Right kidney (tissue), 9 donors: ENCODE measurements at places on chromosomes 11 and 22.

- DNase-seq, result no peak
Observed at GRCh38 chr11:2510626-2511402, 66.0 kb downstream of the KCNQ1 start.

DNA sequence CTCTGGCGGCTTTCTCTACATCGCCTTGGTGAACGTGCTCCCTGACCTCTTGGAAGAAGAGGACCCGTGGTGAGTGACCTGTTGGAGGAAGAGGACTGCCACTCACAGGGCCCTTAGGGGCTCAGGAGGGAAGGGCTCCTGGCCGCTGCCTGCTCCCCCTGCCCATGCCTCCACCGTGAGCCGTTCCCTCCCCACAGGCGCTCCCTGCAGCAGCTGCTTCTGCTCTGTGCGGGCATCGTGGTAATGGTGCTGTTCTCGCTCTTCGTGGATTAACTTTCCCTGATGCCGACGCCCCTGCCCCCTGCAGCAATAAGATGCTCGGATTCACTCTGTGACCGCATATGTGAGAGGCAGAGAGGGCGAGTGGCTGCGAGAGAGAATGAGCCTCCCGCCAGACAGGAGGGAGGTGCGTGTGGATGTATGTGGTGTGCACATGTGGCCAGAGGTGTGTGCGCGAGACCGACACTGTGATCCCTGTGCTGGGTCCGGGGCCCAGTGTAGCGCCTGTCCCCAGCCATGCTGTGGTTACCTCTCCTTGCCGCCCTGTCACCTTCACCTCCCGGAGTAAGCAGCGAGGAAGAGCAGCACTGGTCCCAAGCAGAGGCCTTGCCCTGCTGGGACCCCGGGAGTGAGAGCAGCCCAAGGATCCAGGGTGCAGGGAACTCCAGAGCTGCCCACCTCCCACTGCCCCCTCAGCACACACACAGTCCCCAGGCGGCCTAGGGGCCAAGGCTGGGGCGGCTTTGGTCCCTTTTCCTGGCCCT, 6.9 kb downstream of the SLC39A13 start:
- no peak for DNase-seq

GRCh38 chr11:120184946-120185705, 25.7 kb upstream of the OAF start:
- peak; percentile 67 for DNase-seq

- DNase-seq, result no peak
Observed at GRCh38 chr11:63663809-63664208, 7.4 kb downstream of the ATL3 start.

GRCh38 chr11:104000798-104001197, 35.6 kb upstream of the DDI1 start:
- no peak for DNase-seq

- DNase-seq, result no peak
Observed at GRCh38 chr11:75205564-75206020, 35.0 kb upstream of the TPBGL start.

- no peak for DNase-seq
Observed at GRCh38 chr11:74015919-74016684, 7.2 kb upstream of the UCP3 start.

DNA sequence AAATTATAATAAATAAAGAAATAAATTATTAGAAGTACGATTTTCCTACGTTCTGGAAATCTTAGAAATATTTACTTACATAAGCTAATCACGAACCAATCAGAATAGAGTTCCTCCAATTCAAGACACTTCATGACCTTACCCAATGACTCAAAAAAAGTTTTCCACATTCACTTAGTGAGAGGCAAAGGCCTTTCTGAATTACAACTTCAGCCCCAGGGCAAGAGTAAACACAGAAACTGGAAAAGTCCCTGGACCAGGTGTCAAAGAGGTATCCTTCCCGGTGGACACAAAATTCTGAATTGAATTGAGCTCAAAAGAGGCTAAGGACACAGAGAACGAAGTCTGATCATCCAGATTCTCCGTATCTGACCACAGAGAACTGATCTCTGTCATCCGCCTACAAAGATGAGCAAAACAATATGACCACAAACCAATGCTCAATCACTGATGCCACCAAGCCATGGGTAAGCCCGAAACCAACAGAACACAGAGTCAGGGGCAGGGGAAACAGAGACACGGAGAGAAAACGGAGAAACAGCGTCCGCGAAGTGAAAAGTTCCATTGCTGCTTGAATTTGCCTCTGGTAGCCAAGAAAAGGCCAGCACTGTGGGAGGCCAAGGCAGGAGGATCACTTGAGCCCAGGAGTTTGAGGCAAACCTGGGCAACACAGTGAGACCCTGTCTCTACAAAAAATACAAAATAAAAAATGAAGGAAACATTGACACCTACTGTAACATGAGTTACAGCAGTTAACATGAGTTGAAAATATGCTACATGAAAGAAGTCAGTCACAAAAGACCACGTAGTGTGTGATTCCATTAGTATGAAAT, 6.8 kb downstream of the BID start:
- no peak for DNase-seq

DNA sequence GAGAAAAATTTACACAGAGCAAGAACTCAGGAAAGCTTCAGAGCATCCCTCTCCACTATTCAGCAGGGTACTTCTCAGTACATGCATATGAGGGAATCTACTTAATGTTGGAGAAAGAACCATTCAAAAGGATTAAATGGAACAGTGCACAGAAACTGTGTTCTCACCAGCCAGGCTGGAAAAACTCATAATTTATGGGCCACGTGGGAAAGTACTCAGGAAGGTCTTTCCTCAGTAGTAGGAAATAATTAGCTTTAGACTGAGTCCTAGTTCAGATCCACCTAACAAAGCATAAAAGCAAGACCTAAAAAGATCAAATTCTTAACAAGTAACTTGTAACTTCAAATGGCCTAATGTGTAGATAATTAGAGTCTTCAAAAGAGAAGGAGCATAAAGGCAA, 134.0 kb downstream of the FAM76B start:
- DNase-seq, result no peak

DNA sequence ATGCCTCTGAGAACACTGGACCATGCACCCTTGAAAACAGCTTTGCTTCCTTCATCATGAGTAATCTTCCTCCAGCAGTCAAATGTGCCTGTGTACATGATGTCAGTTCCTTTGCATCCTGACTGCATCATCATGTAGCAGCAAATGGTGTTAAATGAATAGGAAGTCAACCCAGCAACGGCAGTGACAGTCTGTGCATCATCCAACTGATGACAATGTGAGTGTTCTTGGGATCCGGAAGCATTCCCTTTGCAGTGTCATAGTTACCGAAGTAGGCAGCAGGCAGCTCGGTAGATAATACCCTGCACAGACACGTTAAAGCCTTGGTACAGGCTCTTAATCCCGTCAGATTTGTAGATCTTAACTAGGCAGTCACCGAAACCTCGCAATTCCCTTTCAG, 2.5 kb downstream of the WBP2NL start:
- no peak for DNase-seq

DNA sequence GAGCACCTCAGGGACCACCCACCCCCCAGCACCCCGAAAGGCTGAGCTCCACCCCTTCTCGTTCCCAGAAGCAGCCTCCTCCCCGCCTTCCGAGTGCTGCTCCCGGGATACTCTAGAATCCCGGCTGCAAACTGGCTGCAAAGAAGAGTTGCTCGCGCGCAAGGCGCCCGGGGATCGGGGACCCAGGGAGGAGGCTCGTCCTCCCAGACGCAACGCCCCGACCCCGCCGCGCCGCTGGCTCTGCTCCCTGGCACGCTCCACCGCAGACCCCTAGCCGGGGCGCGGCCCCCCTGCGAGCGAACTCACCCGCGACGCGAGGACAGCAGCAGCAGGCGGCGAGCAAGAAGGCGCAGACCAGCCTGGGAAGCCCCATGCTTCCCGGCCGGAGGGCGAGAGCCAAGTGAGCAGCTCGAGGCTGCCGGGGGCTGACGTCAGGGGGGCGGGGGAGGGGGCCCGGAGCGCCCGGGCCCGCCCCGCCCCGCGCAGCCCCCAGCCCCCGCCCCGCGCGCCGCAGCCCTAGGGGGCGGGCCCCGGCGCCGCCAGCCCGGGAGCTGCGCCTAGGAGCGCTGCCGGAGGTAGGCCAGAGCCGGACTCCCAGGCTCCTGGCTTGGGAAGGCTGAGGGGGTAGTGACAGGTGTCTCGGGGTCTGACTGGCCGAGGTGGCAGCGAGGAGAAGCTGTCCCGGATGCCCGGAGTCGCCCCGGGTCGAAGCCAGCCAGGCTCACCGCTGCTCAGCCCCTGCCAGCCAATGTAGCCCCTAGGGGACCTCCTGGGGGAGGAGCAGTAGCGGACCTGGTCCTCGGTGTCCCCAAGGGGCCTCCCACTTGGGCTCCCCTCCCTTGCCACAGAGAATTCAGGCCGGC, at the start of gene MCAM:
Gene MCAM (minus strand): TSS at position 402 of the 863 bp plus-strand sequence. CDS start 29 bp downstream, at position 373.
- DNase-seq, result peak; percentile 81

DNA sequence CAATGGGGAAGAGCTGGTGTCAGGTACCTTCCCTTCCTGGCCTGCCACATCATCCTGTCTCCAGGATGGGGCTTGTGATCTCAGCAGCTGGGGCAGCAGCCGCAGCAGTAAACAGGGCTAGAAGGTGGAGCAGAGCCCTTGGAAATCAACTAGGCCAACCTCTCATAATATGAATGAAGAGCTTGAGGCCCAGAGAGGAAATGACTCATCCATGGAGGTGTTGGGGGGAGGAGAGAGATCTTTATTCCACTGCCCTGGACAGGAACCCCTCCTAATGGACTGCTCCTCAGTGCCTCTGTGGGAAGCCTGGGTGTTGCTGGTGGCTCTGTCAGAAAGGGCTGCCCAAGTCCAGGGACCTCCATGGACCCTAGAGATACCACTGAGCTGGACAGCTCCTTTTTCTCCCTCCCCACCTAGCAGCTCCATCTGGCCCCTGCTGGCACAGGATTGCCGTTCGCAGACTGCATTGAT, 111.8 kb downstream of the OSBP2 start:
- no peak for DNase-seq

GRCh38 chr22:17307566-17307965, 61.7 kb upstream of the CECR2 start:
- DNase-seq, result no peak

DNA sequence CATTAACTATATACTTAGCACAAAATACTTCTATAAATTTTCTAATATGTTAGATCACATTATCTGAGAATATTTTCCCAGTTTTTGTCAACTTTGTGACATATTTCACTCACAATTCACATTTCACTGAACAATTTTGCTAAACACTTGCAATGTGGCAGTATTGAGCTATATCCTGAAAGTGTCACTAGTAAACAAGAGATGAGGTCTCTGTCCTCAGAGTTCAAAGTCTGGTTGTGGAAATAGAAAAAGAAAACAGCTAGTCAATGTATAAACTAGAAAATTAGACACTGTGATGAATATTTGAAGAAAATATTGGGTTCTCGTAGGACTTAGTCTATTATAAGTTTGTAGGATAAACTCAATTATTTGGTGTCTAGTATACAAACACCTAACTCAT, 87.4 kb upstream of the CHORDC1 start:
- no peak for DNase-seq

GRCh38 chr11:132632641-132633124, 899.6 kb downstream of the OPCML start:
- no peak for DNase-seq

- no peak for DNase-seq
Observed at GRCh38 chr22:27745154-27745553, 56.4 kb downstream of the MN1 start.
